BJ (cell line): ENCODE measurements at places on chromosomes 4 and X. TPM values are rescaled to one million over a fixed set of nuclear protein-coding genes. Genes with fewer than 3 reads are reported as not detected.

Gene TMPRSS11D
- polyA plus RNA-seq = not detected in 2 replicates

Gene CXCL3
- polyA plus RNA-seq = 0.18 and 0.47 TPM in 2 replicates

Gene ZMYM3
- 18.3 and 25.1 TPM in 2 replicates for polyA plus RNA-seq

- DNase-seq = no peak
These were observed 130.7 kb upstream of the CTSO start for GRCh38 chr4:156084373-156084772.

DNA sequence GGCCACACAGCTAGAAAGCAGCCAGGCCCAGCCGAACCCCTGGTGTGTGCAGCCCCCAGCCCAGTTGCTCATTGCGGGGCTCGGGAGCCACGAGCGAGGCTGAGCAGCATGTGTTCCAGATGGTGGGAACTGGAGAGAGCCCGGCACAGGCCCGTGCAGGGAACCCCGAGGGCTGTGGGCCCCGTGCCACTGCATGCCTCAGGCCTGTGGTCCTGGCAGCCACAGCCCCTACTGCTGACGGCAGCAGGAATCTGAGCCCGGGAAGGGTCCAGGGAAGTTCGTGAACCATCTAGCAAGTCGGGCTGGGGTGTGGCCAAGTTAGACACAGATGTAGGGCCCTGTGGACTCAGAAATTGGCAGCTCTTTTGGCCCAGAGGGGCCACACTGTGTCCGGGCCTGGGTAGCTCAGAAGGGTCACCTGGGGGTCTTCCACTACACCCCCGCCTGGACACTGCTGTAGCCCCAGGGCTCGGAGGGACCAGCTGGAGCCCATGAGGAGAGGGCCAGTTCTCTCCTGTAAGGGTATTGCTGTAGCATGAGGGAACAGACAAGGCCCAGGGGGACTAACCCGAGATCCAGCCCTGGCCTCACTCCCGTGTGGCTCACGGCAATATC is 12.1 kb downstream of the HTRA3 start:
- DNase-seq = peak; percentile 64

DNA sequence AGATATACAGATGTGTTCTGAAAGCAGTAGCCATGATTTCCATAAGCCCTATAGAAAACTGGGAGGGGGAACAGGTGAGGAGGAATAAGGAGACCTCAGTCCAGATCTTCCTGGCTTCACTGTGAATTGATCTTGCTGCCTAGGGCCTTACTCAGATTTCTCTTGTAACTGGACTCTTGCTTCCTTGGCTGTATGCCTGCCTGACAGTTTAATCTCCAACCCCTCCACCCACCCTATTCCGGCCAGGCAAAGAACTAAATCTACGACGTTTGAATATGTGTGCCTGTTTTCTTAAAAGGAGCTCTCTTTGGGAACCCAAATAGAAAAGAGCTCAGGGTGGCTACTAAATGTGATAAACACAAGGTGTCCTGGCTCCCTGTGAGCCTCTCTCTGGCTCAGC is 173.0 kb downstream of the GPC3 start:
- DNase-seq = no peak

DNA sequence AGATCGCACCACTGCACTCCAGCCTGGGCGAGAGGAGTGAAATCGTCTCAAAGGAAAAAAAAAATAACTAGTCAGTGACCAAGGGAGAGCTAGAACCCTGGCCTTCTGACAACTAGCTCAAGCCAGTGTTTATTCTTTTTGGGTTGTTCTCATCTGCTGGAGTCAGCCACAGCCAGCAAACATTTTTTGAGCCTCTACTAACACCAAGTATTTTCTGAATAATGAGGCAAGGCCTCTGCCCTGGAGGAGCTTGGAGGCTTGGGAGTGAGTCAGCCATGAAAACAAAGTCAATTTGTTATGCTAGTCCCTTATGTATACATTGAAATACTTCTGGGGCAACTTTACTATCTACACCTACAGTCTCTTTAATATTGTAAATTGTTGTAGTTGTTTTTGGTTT is 46.5 kb downstream of the TMA16 start:
- peak; percentile 36 for DNase-seq

- no peak for DNase-seq
These were observed 12.3 kb upstream of the INPP4B start for GRCh38 chr4:142858446-142858845.

GRCh38 chr4:40656201-40656863 is 26.7 kb upstream of the RBM47 start:
- DNase-seq = no peak

GRCh38 chr4:147840838-147841738 is 109.2 kb downstream of the ARHGAP10 start:
- no peak for DNase-seq

DNA sequence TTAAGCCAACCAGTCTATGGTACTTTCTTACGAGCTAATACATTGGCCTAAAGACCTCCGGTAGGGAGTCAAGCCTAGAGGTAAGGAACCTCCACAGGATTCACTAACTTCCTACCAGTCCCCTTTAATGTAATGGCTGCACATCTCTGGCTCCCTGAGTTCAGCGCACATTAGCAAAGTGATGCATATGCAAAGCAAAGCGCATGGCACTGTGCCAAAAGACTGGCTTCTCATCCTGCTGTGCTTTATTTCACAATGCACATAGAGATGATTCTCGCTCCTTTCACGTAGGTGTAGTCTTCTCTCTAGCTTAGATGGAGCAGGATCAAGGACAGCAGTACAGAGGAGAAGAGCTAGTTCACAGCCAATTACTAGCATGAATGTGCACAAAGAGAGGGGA is 14.6 kb upstream of the CLTRN start:
- no peak for DNase-seq

DNA sequence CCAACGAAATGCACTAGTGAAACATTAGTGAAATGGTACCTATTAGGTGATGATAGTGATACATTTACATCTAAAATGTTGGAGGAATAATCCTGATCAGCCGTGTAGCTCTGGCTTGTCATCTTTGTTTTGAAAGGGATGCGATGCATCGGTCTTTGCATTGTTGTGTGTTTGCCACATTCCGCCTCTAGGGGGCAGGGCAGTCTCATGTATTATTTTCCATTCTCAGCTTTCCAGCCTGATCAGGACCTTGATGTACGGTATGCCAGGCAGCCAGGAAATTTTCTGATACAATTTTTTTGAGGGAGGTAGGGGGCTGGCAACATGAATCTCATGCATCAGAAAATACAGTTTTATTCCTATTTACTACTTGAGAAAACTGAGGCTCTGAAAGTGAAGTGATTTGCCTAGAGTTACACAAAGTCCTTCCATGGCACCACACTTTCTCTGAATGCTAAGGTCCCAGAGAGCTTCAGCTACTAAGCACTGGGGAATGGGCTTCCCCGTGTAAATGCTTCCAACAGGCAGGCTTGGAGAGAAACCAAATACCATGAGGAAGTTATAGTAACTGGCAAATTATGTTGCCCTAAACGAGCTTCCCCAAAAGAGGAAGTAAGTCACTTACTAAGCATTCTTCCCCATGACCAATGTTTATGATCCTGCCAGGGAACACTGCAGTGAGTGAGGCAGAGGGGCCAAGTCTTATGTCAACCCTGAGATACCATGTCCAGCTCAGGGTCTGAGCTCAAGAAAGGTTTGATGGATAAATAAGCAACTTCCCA is 31.8 kb upstream of the IQSEC2 start:
- DNase-seq = no peak

DNA sequence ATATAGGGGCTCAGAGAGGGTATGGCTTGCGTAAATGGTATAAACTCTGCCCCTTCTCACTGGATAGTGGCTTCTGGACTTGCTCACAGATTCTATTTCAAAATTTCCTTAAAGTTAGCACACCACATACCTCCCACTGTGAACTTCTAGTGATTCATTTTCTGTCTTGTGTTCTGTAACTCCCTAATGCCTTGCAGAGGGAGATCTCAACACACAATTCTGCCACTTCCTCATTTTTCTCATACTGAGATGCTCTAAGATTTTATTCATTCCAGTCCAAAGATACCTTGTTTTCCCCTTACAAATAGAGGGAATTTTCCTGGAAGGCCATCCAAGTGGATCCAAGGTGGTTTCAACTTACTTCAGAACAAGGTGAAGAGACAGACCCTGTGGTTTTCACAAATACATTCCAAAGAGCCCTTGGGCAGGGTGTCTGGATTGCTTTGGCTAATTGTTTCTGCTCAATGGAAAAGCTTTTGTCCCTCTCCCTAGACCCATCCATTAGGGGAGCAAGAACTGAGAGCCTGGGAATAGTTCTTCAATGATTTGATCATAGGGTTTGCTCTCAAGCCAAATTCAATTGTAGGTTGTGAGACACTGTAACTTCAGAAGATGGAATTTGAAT is 52.1 kb upstream of the CAPN6 start:
- DNase-seq = no peak

DNA sequence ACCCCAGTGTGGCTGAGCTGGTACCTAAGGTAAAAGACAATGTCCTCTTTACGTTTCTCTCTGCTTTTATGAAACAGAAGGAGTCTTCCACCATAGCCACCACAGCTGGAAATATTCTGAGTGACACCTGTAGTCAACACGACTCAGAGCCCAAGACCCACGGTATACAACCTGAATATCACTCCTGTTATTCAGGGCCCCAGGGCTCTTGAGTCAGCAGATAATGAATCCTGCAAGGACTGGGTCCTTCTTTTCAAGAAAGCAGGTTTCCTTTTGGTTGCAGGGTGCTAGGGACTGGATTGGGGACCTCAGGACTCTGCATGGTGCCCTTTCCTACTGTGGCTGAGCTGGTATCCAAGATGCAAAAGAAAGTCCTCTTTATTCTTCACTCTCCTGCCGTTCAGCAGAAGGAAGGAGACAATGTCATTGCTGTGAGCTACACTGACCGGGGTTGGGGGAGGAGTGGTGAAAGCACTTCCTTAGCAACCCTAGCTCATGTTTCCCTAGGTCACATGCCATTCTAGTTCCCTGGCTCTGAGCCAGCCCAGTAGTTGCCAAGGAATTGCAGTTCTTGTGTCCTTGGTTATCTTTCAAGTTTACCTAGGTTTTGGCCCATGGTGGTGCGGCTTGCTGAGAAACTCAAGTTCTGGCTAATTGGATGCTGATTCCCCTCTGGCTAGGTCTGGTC is 23.7 kb upstream of the UNC5C start:
- DNase-seq = no peak

GRCh38 chr4:114076899-114077570 is 97.6 kb upstream of the ARSJ start:
- no peak for DNase-seq

DNA sequence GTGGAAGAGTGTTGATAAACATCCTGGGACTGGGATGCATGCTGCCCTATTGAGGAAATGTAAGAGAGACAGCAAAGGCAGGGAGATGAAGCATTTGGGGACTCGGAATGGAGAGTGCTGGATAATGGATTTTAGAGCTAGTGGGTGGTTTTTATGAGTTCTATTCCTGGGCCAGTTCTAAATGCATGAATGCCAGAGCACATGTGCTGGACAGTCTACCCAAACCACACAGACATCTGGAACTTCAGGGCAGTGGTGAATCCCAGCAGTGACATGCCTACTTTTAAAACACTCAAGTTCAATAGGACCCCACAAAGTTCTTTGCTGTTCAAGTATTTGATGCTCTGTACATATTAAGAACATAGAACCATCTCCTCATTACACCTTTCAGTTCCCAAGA is 133.9 kb downstream of the CBR4 start:
- DNase-seq = no peak

DNA sequence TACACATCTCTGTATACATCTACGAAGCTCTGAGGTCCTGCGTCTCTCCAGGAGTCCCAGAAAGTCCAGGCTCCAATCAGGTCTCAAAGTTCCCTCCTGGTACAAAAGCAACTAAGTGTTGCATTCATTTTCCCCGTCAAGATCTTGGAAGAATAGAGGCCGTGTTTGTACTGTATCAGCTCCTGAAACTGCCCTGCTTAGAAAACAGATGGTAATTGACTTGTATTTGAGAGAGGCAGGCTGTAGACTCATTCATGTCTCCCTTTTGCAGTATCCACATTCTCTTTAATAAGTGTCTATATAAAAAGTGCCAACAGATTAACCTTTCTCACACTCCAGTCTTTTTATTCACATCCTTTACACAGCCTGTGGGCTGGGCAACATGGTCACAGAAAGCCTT is 91.7 kb downstream of the HPGD start:
- DNase-seq = no peak
